Fibroblast of skin of abdomen (primary cell): ENCODE measurements at places on chromosomes 16 and 17.
A peak's percentile ranks its signal among the peaks of the same experiment; 100 is the strongest.

- no peak for DNase-seq
Observed at GRCh38 chr17:56108811-56109284, 44.4 kb upstream of the ANKFN1 start.

- DNase-seq: no peak
Observed at GRCh38 chr17:68385490-68386215, 71.6 kb downstream of the WIPI1 start.

DNA sequence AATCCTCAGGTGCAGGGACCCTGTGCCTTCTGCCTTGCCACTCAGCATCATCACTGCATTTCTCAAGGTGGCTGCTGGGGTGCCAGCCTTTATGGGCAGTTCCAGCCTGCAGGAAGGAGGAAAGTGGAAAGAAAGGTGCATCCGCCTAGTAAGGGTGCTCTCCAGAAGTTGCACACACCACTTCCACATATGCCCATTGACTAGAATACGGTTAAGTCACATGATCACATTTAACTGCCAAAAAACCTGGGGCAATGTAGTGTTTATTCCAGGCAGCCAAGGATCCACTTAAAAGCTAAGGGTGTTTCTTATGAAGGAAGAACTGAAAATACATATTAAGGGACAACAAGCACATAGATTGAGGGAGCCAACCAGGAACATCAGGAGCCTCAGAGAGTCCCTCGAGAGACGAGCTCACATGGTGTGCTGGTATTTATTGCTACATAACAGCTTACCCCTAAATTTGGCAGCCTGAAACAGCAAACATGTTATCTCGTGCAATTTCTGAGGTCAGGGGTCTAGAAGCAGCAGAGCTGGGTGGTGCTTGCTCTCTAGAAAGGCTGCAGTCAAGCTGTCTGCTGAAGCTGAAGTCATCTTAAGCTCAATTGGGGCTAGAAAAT is 52.0 kb upstream of the MMP2 start:
- no peak for DNase-seq

DNA sequence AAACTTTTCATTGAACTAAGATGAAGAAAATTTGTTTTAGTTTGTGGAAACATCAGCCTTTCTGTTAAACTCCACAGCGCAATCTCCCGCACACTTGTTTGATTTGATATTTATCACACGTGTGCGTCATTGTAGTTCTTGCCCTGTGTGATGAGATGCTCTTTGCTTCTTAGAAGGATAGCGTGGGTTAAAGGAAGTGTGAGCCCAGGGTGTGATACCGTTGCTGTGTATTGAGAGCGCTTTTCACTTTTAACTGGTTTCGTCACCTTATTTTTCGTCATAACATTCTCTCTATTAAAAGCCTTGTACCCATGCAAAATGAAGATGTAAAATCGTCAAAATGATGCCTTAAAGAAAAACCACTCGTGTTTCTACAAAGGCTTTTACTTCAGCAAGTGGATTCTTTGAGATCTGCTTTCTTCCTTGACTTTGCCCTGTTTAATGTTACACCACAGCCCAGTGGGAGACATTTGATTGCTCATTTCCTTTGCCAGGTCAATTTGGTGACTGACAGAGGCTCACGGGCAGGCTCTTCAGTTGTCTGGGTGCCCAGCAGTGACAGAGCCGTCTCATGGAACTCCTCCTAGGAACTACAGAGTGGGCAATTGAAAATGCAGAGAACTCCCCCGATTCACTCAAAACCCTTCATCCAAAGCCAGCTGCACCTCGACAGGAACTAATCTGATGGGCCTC is 61.1 kb downstream of the RPA1 start:
- no peak for DNase-seq

- DNase-seq: no peak
Observed at GRCh38 chr17:33096161-33096560, 104.5 kb downstream of the SPACA3 start.

- DNase-seq: no peak
Observed at GRCh38 chr16:54026456-54026855, 260.1 kb downstream of the IRX3 start.

GRCh38 chr17:79574656-79575055 is 36.2 kb downstream of the RBFOX3 start:
- no peak for DNase-seq

- DNase-seq: no peak
Observed at GRCh38 chr16:3957344-3957980, 76.9 kb upstream of the CREBBP start.

DNA sequence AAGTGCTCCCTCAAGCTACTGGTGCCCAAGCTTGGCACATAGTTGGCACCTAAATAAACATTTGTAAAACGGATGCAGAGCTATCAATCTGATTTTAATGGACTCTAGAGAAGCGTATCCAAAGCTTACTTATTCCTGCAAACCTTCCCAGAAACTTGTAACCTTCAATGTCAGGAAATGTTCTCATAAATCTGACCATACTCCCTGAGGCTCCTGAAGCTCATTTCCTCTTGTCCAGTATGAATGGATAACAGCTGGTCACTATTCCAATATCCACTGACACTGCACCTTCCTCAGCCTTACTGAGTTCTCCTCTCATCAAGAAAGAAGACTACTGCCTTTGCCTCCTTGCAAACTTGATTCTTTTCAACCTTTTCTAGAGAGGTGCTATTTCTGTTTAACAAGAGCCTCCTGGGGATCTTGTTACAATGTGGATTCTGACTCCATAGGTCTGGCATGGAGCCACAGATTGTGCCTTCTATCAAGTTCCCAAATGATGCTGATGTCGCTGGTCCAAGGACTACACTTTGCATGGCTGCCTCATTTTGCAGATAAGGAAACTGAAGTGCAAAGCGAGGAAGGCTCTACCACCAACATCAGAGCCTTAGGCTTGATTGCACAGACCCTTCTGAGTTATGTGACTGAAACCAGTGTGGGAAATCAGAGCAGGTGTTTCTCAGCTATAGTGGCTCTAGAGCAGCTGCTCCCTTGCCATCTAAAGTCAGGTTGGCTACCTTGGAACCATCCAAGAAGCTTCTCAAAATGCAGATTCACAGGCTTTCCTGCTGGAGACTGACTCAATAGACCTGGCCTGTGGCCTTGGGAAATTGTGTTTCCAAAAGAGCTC is 377.8 kb downstream of the SOX9 start:
- DNase-seq: no peak

GRCh38 chr16:28573738-28574718 is 20.3 kb downstream of the SGF29 start:
- DNase-seq: no peak

DNA sequence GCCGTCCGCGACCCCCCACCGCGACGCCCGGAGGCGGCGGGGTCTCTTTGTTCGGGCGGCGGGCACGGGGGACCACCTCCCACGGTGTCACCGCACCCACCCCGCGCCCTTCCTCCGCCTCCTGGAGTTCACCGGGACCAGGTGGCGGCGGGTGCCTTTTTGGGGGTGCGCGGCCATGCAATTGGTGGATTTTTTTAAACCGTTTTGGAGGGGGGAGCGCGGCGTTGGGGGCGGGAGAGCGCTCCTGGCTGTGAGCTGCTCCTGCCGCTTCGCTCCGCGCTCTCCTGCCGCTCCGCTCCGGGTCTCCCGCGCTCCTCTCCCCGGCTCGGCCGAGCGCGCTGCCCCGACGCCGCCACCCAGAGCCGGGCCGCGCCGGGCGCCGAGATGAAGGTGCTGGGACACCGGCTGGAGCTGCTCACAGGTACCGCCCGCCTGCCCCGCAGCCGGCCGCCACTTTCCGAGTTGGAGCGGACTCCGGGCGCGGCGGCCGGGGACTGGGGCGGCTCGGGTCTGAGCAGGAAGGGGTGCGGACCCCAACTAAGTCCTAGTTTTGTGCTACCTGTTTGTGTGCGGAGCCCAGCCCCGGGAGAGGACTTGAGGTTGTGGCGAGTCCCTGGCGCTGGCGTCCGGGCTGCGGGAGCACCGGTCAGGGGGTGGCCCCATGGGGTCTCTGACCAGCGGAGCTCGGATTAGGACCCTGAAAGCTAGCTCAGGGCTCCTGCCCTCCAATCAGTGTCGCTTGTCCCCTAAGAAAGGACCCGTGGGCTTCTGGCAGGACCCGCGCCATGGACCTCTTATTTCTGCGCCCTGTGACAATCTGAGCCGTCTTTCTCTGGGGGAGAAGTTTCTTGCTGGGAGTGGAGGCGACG is 35.7 kb upstream of the NDRG4 start:
- no peak for DNase-seq

DNA sequence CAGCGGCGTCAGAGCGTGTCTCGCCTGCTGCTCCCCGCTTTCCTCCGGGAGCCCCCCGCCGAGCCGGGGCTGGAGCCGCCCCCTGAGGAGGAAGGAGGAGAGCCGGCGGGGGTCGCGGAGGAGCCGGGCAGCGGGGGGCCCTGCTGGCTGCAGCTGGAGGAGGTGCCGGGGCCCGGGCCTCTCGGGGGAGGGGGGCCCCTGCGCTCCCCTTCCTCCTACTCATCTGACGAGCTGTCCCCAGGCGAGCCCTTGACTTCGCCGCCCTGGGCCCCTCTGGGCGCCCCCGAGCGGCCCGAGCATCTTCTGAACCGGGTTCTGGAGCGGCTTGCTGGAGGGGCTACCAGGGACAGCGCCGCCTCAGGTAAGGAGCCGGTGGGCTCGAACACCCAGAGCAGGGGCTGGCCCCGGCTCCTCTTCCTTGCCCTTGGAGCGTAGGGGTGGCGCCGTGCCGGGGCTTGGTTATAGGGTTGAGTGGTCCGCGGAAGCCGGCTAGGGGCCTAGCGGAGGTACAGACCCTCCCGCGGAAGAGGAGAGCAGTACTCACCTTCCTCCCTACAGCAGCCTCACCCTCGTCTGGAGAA is 841 bp downstream of the RAPGEFL1 start:
- DNase-seq: no peak

DNA sequence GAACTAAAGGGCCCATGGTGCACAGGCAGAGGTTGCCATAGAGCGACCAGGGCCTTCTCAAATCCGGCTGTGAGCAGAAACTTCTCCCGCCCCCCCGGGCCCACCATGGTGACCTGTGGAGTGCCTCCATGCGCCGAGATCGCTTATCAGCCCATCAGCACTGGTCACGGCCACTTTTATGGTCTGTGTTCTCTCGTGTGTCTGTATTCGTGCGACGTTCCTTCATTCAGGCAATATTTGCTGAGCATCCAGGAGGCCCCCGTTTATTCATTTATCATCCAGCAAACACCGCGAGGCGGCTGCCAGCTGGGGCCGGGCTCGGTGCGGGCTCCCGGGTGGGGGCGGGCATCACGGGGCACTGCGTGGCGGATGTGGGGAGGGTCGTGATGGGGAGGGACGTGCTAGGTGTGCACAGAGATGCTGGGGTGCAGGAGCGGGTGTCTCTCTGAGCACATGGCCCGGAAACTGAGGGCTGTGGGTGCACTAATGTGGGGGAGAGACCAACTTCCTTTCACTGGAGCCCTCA is 88.0 kb upstream of the CBX4 start:
- no peak for DNase-seq

DNA sequence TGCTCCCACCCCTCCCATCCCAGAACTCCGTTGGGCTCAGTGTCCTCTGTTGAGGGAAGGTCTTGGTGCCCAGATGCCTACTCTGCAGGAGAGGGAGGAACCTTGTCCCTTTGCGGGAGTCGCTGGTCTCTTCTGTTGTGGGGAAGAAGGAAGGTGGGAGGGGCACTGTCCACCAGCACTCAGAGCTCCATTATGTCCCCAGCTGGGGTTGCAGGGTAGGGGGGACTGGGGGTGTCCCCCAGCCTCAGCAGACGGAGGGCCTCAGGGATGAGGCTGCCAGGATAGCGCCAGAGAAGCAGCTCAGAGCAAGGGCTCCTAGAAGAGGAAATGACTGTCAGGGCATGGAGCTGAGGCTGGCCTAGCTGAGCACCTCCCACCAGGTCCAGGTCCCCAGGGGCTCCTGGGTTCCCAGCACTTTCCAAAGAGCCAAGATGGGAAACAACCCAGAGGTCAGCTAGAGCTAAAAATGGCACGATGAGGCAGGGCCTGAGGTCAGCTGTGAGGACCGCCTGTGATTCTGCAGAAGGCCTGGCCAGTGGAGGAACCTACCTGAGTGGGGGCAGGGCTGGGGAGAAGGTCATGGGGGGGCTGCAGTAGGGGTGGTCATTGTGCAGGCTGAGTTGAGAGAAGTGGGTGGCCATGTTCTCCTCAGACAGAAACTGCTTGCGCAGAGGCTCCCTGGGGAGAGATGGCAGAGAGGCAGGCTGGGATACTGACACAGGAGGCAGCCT is 893 bp downstream of the HCFC1R1 start:
- peak; percentile 50 for DNase-seq

- no peak for DNase-seq
Observed at GRCh38 chr16:73060892-73061490, 13.1 kb upstream of the ZFHX3 start.

DNA sequence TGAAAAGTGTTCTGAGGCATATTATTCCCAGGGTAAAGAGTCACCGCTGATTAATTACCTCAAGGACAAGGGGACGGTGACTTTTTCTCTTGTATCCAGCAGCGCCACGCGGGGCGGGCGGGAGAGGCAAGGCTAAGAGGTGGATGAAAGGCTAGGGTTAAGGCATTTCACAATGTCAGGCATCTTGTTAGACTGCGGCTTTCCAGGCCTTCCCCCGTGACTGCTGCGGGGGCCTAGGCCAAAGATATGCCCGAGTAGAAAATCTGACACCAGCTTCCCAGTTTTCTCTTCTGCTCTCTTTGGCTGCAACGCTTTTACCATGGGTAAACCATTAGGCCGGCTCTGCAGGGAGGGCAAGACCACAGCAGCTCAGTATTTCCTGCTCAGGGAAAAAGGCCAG is 698.2 kb downstream of the MAF start:
- DNase-seq: no peak
